ENCODE measurements at places on chromosomes 1 and 21. TPM values are rescaled to one million over a fixed set of nuclear protein-coding genes. Genes with fewer than 3 reads are reported as not detected.

Gene LMOD1
- not detected for total RNA-seq

- DNase-seq, result no peak
Observed at GRCh38 chr21:43342301-43342881, 84.5 kb downstream of the SIK1 start.

Gene RAB25
- total RNA-seq, result under 0.01 TPM

Gene HRNR
- total RNA-seq, result under 0.01 TPM

Gene TRIM17
- 0.27 TPM for total RNA-seq

Gene KMO
- 0.81 TPM for total RNA-seq

- no peak for DNase-seq
Observed at GRCh38 chr1:2137257-2138121, 57.1 kb downstream of the FAAP20 start.

DNA sequence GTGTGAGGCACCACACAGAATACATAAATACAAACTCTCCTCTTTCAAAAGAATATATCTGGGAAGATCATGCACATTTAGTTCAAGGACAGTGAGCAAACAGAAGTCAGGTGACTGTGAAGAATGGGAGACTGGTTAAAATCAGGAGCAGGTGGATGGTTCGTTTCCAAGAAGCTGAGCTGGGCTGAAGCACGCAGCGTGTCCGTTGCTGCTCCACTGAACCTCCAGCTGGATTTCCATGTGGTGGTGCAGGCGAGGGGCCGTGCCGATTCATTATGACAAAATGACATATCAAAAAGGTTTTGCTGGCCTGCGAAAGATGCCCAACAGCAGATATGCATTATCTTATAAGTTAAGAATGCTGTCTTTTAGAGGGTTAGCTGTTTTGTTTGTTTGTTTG is 66.0 kb downstream of the OLIG1 start:
- DNase-seq, result no peak

Gene OR2L5
- 1.3 TPM for total RNA-seq

Gene LCE1A
- total RNA-seq, result not detected

GRCh38 chr1:157360023-157360390 is 192.3 kb downstream of the FCRL5 start:
- DNase-seq, result no peak

Gene CEP85
- 29.4 TPM for total RNA-seq

GRCh38 chr21:40555021-40555528 is 291.9 kb downstream of the DSCAM start:
- no peak for DNase-seq

Gene FAM177B
- total RNA-seq, result 0.27 TPM

DNA sequence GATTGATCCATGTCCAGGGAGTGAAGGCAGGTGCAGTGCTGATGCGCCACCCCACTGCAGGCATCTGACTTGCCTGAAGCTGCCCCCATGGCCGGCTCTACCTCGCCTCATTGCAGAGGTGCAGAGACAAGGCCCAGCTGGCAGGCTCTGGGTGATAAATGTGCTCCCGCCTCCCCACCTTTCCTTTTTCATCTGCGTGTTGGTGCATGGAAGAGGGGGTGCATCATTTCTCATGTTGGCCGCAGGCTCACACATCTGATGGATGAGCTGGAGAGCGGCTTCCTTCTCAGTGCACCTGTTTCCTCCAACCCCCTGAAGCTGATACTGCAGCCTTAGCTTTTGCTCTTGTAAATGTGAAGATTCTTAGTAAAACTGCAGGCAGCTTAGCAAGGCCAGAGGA is 306.0 kb upstream of the KAZN start:
- peak; percentile 11 for DNase-seq

DNA sequence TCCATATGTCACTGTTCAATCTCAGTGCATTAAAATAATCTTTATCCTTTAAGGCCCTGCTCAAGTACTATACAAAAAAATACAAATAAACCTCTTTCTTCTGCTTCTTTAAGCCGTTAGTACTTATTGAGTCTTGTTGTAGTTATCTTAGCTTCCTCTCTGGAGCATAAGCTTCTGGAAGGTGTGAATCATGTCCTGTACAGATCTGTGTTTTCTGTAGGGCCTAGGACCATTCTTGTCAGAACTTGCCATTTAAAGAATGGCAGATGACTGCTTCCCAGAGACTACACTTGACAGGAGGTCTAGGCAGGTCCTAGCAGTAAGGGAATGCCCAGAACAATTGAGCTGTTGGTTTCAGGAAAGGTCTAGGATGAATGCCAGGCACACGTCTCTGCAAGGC is 12.9 kb downstream of the NEK7 start:
- no peak for DNase-seq

DNA sequence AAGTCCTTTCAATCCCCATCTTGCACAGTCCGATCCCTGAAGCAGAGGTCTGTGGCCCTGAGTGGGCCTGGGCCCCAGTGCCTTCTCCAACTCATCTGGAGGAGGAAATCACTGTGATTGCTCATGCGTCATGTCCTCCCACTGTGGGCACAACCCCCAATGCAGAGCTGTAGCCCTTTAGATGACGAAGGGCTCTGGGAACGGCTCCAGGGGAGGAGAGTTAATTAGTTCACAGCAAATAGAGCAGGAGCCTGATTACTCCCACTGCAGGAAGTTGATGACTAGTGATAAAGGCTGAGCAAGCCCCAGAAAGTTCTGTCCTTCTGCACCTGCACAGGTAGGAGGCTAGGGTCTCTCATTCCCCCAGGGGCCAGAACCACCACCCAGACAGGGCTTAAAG is 111.5 kb downstream of the CCDC185 start:
- no peak for DNase-seq

DNA sequence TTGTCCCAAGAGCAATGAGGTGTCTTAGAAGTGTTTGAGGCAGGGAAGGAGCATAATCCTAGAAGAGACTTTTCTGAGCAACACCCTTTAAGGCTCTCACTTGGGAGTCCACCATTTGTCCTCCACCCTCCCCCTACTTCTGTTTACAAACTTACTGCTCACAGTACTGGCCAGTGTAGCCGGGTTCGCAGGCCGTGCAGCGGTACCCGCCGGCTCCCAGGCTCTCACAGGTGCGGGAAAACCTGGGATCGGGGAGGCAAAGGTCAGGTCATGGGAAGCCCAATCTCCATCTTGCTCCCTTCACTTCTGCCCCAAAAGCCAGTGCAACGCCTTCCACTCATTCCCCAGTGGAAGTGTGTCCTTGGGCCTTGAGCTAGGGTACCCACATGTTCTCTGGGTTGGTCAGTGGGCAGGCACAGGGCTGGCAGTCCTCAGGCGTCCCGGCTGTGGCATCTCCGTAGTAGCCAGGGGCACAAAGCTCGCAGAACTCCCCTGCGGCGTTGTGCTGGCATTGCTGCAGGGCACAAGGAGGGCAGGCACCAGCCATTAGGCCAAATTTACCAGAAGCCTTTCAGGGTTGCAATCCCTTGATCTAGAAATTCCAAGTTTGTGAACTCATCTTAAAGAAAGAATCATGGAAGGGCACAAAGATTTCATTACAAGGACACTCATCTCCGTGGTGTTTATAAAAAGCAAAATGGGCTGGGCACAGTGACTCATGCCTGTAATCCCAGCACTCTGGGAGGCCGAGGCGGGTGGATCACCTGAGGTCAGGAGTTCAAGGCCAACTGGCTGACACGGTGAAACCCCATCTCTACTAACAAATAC is 49.8 kb downstream of the LDLRAD2 start:
- DNase-seq, result no peak

Gene TSSK3
- total RNA-seq, result 0.27 TPM

- DNase-seq, result no peak
Observed at GRCh38 chr1:174097426-174097825, 61.9 kb upstream of the RABGAP1L start.

- DNase-seq, result no peak
Observed at GRCh38 chr1:200302921-200303290, 106.9 kb downstream of the ZNF281 start.
